Suppressor macrophage treated with lipopolysaccharide for 1 hour (primary cell): ENCODE measurements at places on chromosomes 6 and 20.

DNA sequence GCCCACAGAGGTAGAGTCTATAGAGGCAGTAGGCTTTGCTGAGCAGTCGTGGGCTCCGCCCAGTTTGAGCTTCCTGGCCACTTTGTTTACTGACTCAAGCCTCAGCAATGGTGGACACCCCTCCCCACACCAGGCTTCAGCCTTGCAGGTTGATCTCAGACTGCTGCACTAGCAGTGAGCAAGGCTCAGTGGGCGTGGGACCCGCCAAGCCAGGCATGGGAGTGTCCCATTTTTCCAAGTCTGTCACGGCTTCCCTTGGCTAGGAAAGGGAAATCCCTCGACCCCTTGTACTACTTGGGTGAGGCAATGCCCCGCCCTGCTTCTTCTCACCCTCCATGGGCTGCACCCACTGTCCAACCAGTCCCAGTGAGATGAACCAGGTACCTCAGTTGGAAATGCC, 135.3 kb upstream of the NT5E start:
- DNase-seq: no peak

DNA sequence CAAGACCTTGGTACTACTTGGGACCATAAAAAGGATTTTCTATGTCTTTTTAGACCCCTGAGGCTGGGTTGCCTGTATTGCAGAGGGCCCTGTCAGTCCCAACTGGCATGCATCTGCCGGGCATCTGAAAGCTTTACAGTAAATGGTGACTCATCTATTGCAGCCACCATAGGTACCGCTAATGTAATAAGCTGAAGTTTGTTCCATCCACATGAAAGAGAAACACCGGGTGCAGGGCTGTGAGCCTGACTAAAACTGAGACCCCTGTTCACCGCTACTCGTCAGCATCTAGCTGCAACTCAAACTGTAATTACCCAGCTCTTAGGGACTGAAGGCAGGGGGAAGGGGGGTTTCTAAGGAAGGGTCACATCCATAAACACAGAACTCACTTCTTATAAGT, 49.5 kb downstream of the TRERF1 start:
- no peak for DNase-seq

DNA sequence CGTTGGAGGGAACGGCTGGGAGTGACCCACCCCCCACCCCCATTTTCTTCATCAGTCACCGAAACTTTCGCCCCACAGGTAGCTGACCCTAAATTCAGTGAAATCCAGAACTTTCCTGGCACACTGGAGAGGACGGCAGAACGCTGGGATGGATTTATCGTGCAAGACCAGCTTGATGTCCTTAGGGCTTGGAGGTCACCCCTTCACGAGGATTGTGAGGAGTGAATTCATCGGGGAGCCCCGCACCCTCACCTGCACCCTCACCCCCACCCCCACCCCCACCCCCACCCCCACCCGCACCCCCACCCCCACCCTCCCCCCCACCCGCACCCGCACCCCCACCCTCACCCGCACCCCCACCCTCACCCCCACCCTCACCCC, 13.3 kb upstream of the TCFL5 start:
- no peak for DNase-seq

- no peak for DNase-seq
Observed at GRCh38 chr20:45782890-45783289, 8.8 kb downstream of the WFDC3 start.

- DNase-seq: peak; percentile 35
Observed at GRCh38 chr6:3517350-3517749, 60.5 kb upstream of the SLC22A23 start.

DNA sequence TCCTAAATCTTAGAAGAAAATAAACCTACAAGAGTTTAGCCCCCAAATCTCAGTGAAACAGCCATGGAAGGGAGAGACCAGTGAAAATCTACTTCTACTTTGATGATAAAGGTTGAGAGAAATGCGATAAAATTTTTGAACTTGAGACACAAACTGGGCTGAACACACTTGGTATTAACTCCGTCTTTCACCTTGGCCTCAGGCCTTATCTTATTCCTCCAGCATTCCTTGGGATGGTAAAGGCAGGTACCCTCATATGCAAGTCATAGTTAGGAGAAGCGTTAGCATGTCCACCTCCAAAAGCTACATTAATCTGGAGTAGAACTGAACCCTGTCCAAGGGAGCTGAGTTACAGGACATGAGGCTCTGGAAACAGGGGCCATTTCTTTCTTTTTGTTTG, 1.2 kb upstream of the SPTLC3 start:
- no peak for DNase-seq

- no peak for DNase-seq
Observed at GRCh38 chr6:65546894-65547293, 160.1 kb downstream of the EYS start.

DNA sequence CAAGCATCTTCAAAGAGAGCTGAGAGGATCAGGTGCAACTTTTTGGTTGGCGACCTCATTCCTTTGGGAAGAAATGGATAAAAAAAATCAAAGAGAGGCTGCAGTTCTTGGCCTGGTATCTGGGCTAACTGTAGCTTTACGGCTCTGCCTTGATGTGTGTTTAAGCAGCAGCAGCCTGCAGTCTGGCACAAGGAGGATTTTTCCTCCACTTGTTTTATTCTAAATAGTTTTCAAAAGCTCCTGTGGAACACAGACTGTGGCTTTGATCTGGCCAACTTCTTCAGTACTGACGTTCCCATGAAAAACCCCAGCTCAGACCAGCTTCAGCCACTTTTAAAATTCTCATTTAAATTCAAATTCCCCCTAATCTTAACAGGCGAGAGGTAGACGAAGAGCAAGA, 137.3 kb downstream of the HDGFL1 start:
- no peak for DNase-seq

- DNase-seq: no peak
Observed at GRCh38 chr20:8860011-8860495, 208.8 kb upstream of the PLCB4 start.
